ENCODE measurements at places on chromosomes 2 and 18.

- no peak for DNase-seq
Observed at GRCh38 chr2:241282555-241282954, 32.9 kb downstream of the HDLBP start.

DNA sequence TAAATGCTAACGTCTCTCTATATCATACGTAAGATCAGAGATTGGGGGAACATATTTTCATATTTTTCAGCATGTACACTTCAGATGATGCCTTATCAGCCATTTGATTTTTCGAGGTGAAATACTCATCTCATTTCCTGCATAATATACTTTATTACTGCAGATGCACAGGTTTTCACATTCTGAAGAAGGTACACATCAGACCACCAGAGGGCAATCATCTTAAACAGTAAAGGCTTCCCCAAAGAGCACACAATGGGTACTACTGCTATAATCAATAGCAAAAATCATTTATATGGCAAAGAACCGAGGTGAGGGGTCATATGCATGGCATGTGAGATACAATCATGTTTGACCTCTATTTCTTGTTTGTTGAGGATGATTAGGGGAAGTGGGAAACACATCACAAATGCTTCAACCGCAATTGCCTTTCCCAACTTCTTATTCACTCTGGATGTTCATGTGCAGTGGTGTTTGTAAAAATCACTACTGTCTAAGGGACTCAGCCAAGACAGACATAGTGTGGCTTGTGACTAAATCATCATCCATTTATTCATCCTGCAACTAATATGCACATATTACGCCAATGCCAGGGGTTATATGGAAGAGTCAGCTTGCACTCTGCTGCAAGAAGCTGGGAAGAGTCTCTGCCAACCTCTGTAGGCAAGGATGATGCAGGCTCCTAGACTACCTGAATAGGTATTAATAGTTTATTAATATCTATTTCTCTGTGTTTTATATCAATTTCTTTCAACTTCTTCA is 118.7 kb downstream of the EPB41L3 start:
- peak; percentile 36 for DNase-seq

- DNase-seq, result no peak
Observed at GRCh38 chr2:72678024-72678423, 147.8 kb downstream of the EXOC6B start.

- peak; percentile 73 for DNase-seq
Observed at GRCh38 chr2:203858176-203858575, 9.4 kb upstream of the CTLA4 start.

Measured in activated CD4-positive, alpha-beta T cell treated with anti-CD3 and anti-CD28 coated beads, Interleukin-2, amount 50 U/mL, for 16 hours (primary cell).